ENCODE measurements at places on chromosomes 2 and 18. TPM values are rescaled to one million over a fixed set of nuclear protein-coding genes. Genes with fewer than 3 reads are reported as not detected.

Gene MAB21L4
- total RNA-seq, result not detected

DNA sequence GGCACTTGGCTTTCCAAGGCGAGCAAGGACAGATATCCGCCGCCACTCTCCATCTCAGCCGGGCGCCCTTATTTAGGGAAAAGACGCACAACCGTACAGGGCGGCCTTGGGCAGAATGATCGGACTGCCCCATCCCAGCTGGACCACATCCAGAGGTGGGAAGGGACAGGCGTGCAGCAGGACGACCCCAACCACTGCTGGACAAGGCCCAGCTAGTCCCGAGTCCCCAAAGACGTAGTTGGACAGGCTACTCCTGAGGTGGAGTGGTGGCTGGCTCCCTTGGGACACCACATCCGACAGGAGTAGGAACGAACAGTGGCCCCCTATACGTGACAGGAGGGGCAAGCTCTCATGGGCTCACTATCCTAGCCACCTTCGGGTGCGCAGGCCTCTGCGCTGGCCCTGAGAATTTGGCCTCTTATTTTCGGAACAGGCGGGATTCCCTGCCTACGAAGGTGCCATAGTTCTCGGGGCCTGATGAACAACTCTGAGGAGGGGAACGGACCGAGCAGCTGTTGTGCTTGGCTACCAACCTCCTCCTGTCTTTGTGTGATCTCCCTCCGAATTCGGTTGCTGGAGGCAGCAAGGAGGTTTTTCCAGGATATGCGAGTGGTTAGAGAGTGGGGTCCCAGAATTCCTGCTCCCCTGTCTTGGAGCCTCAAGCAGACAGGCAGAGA, 2.3 kb downstream of the FEV start:
- peaks cover 9% of the 10 kb centered on the region for H3K4me1 ChIP-seq
- H3K27ac ChIP-seq, result no peak overlapping the region
- H3K4me3 ChIP-seq, result peak overlapping the region; percentile 6

DNA sequence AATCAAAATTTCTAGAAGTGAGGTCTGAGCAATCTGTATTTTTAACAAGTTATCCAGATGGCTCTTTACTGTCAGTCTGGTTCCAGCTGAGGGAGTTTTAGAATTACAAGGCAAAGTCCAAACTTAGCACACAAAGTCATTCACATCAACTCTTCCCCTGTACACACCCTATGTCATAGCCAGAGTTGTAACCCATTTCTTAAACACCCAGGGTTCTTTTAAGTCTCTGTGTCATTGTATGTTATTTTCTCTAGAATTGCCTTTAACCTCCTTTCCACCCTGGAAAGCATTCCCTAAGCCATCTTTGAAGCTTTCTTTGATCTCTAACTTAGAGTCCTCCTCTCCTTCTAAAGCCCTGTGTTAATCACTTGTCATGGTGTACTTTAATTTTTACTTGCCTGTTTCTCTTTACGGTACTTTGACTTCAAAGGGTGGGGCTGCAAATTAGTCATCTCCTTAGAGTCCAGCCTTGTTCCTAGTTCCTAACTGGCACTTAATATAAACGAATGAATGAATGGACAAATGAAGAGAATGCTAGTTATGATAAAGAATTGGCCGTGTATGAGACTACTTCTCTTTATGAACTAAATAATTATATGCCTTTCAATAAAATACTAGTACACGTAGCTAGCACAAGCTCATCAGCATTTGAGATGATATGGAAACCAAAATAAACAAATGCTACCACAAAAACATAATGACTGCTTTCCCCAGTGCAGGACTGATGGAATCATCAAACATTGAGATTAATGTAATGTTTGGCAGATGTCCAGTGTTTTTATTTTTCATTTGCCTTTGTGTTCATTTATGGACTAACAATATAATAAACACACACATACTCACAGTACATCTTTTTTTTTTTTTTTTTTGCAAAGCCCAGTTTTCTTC, 11.9 kb upstream of the ACTR3 start:
- peaks cover 1% of the 10 kb centered on the region for H3K36me3 ChIP-seq
- H3K27me3 ChIP-seq, result no peaks in the 10 kb centered on the region
- H3K4me1 ChIP-seq, result no peaks in the 10 kb centered on the region

DNA sequence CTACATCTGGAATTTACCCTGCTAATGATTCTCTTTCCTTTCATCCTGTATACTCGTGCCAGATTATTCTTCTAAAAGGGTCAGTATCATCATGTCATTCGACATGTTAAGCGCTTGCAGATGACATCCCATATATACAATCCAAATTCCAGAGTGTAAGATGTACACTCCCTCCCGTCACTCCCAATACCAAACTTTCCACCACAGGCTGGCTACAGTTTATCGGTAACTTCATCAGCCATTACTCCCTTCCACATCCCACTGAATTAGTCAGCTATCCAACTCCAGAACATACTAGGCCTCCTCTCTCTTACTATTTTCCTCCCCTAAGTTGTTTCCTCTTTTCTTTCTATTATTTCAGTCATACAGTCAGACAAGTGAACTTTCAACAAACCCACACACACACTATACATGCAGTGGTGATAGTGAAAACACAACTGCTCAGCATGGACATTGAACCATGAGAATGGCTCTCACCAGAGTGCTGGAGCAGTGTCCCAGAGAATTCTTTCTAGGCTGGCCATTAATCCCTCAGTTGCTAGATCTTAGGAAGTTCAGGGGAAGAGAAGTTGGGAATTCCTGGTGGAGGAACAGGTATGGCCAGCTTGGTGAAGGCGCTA, 10.6 kb upstream of the NMI start:
- H3K36me3 ChIP-seq, result no peaks in the 10 kb centered on the region
- no peak overlapping the region for H3K27ac ChIP-seq
- DNase-seq, result no peak
- H3K27me3 ChIP-seq, result no peaks in the 10 kb centered on the region
- no peaks in the 10 kb centered on the region for H3K4me1 ChIP-seq
- no peak overlapping the region for H3K4me3 ChIP-seq
